ENCODE measurements at places on chromosomes 7 and 10.

DNA sequence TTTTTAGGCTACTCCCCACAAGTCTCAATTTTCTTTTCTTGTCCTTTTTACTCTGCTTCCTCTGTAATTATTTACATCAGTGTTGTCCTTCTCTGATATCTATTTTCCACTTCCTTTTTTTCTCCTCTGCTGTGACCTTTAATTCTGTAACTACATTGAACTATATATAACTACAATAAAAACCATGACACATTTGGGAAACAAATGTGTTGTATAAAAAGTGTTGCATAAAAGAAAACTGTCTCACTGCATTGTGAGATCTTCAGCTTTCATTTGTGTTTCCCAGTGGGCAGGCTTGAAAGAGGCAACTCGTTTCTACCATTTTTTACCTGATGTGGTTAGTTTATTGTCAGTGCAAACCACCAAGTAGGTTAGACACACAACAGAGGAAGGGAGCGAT is 483.9 kb upstream of the NRP1 start:
- DNase-seq: no peak

DNA sequence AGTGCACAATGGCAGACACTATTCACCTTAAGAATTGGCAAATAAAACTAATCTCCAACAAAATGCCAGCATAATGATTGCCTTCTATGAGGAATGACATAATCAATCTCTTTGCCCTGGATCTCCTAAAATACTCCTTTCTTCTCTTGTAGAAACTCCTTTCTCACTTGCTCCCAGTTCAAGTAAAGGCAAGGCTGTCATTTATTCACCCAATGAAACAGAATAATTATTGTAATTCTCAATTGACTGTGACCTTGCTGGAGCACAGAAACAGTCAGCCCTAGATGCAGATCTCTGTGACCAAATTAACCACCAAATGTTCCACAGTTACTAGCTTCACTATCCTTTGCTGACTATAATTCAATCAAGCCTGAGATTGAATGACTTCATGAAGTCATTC is 99.3 kb downstream of the SEMA3C start:
- DNase-seq: no peak

GRCh38 chr10:84563355-84563754 is 235.0 kb downstream of the CCSER2 start:
- no peak for DNase-seq

DNA sequence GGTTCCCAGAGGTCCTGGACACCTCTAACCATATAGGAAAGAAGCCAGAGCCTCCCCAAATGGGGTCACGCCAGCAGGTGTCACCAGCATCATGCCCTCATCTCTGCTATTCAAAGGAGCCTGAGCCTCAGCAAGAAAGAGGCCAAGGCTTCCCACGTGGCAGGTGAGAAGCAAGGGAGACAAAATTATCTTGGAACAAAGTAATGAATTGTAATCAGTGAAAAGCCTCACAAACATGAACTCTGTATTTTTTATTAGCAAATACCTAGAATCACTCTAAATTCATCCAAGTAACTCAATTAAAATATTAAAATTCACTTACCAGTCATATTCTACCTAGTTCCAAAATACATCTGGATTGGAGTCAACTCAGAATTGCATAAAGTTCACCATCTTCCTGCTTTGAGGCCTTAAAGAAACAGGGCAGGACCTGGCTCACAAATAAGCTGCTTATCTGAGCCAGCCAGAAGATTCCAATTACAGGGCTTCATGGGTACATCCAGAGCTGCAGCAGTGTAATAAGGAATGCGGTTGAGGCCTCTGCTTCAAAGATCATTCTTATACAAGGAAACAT is 68.7 kb downstream of the SGMS1 start:
- no peak for DNase-seq

DNA sequence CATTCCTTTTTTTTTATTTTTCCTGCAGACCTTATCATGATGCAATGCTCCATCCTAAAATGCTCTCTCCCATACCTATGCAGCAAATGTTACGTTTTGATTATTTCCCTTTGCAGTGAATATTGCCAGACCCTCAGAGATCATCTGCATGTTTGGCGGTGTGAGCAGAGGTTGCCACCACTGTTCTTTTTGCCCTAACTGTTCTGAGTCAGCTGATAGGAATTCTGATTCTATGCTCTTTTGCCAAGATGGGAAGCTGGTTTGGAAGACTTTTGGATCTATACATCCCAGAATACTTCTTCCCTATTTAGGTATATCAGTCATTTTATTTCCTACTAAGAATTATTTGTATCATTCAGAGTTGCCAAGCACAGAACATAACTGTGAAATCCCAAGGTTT is 130.5 kb downstream of the KLF6 start:
- DNase-seq: no peak

GRCh38 chr10:124518366-124518765 is 56.7 kb downstream of the LHPP start:
- DNase-seq: no peak

DNA sequence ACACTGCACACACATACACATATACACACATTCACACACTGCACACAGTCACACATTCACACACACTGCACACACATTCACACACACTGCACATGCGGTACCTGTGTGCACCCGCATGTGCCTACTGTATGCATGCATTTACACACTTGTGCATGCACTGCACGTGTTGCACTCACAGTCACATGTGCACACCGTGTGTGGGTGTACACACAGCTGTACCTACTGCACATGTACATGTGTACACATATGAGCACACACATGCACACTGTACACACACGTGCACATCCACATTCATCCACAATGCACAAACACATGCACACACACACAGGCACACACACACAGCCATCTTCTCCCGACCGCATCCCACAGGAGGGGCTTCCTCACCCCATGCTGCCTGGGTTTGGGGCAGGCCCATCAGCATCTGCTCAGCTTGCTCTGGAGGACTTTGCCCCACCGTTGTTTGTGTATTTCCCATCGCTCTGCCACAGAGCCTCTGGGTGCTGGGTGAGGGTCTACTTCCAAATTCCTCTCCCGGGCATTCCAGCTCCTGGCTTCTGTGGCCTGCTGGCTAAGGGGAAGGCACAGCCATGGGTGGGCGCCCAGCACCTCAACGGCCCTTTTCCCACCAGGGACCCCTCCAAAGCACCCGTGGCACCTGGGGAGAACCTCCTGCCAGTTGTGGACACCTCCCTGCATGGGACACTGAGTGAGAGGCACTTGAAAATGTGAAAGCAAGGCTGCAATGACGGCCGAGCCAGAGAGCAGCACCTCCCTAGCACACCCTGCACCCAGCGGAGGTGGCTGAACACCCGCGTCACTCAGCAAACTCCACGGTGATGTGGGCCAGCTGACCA is 324.3 kb downstream of the PTPRN2 start:
- no peak for DNase-seq

GRCh38 chr7:120979765-120980499 is 8.6 kb upstream of the CPED1 start:
- DNase-seq: no peak

GRCh38 chr7:7681191-7681935 is 37.0 kb downstream of the RPA3 start:
- peak; percentile 12 for DNase-seq

- DNase-seq: no peak
Measured at GRCh38 chr7:2873686-2874551, 29.8 kb upstream of the GNA12 start.

DNA sequence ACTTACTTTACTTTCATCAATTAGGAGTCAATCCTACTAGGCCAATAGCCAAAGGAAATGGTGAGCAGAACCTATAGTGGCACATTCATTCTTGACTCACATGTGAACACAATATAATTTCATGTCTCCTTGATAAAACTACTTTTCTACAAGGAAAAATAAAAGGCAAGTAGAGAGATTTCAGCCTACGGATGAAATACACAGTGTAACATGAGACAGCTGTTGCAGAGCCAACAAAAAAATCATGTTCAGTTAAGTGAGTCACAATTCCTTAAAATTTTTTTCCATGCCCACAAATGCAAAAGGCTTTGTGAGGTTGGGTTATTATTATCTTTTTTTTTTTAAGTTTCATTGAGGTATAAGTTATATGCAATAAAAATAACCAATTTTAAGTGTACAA is 54.8 kb downstream of the GPR141 start:
- no peak for DNase-seq

GRCh38 chr10:116237970-116238369 is 35.0 kb downstream of the GFRA1 start:
- DNase-seq: no peak

- no peak for DNase-seq
Measured at GRCh38 chr7:33258491-33258951, 129.2 kb downstream of the BBS9 start.

GRCh38 chr10:123847686-123848432 is 43.7 kb downstream of the CPXM2 start:
- no peak for DNase-seq

DNA sequence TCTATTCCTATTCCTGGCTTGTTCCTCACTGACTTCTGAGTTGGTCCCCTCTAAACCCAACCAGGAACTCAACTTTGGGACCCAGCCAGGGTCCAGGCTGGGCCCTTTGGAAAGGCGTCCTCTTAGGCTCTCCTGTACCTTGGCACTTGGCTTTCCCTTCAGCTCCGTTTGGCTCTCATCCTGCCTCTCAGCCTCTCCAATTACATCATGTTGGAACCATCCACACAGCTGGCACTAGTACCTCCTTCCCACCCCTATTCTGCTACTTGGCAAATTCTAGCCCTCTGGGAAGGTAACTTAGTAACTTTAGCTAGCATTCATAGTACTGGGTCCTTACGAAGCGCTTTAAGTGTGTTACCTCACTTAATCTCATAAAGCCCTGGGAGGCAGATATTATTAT is 205.3 kb upstream of the HABP2 start:
- DNase-seq: no peak

GRCh38 chr10:43257347-43258210 is 9.3 kb downstream of the RASGEF1A start:
- DNase-seq: no peak

DNA sequence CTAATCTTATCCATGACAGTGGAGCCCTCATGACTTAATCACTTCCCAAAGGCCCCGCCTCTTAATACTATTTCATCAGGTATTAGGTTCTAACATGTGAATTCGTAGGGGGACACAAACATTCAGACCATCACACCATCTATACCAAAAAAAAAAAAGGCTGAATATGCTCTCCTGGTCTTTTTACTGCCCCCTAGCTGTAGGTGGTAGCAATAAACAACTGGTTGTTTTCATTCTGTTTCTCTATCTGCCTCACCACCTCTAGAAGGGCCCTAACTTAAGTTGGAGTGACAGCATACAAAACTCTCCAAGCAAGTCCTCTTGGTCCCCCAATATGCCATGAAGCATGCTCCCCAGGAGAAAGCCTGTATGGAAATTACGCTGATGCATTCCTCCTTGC is 94.1 kb downstream of the GRM8 start:
- DNase-seq: no peak

- no peak for DNase-seq
Measured at GRCh38 chr10:71889388-71889987, 38.4 kb upstream of the PSAP start.

- DNase-seq: no peak
Measured at GRCh38 chr10:113232928-113233511, 283.0 kb downstream of the TCF7L2 start.

- peak; percentile 63 for DNase-seq
Measured at GRCh38 chr10:71569775-71570588, 149.6 kb downstream of the C10orf105 start.

GRCh38 chr7:158740013-158740656 is 35.5 kb upstream of the NCAPG2 start:
- no peak for DNase-seq

- DNase-seq: no peak
Measured at GRCh38 chr10:14727924-14728323, 46.8 kb downstream of the FAM107B start.

- DNase-seq: no peak
Measured at GRCh38 chr10:60560451-60560850, 170.8 kb upstream of the ANK3 start.

DNA sequence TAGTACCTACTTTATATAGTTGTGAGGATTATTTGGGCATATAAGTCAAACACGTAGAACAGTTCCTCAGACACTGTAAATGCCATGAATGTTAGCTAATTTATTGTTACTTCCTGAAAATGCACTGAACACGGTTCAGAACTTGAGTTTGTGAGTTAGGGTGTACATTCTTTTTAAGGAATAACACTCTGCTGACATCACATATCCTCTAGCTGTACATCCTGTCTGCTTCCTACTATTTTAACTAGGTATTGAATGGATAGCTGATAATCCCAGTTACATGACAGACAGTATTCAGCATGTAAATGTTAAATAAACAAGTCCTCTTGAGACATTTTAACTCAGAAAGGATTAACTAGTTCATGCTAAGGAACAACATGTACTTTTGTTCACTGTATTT is 16.0 kb downstream of the SAMD8 start:
- no peak for DNase-seq

GRCh38 chr10:76681153-76681552 is 956.5 kb downstream of the KCNMA1 start:
- DNase-seq: no peak

DNA sequence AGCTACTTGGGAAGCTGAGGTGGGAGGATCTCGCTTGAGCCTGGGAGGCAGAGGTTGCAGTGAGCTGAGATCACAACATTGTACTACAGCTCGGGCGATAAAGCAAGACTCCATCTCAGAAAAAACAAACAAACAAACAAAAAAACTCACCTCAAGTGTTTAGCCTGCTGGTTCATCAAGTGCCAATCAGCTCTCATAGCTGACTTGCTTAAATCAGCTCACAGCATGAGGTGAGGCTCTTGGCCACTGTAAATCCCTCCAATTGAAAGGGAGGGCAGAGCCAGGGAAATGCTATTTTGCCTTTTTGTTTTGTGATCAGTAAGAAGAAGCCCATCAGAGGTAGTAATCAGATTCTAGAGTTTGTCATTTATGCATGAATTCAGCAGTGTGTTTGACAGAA is 112.3 kb downstream of the RAB11FIP2 start:
- DNase-seq: no peak

DNA sequence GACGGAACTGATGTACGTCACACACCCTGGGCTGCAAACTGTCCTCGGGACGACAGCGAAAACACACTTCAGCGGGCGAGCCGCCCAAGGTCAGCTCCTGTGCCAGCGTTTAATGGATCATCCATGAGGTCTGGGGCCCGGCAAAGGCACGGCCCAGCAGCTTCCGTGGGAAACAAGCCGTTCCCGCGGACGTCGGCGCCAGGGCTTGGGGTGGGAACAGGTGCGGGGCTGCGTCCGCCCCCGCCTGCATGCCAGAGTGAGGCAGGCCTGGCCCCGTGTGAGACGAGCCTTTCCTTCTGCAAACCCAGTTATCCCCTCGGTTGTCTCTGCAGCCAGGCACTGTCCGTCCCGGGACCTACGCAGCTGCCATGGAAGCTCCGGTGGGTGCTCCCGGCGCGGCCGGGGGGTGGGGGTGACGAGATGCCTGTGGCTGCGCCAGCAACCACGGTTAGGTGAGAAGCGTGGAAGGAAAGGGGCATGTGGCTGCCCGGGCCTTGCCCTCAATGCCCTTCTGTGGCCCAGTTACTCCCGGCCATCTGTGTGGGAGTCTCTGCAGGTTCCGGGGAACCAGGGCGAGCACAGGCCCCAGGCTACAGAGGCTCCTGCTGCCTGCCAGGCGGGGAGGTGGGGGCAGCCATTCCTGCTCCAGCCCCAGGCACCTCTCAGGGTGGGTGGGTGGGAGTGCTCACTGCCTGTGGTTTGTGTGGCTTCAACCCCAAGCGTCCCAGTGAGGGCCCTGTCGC is 42.2 kb upstream of the PDGFA start:
- no peak for DNase-seq

GRCh38 chr7:31084226-31084625 is 32.1 kb downstream of the ADCYAP1R1 start:
- DNase-seq: no peak

Measured in activated T-helper 1 cell treated with anti-CD3 and anti-CD28 coated beads, Interleukin-12 subunit alpha, Interleukin-12 subunit beta, Interleukin-2, Interleukin-4 antibody, amounts not matched to agents 30 ng/mL and 10 ng/mL and 1 ng/mL, durations not matched to agents 14 hours and 24 hours and 36 hours (primary cell).